ENCODE measurements at places on chromosomes 4 and X.

DNA sequence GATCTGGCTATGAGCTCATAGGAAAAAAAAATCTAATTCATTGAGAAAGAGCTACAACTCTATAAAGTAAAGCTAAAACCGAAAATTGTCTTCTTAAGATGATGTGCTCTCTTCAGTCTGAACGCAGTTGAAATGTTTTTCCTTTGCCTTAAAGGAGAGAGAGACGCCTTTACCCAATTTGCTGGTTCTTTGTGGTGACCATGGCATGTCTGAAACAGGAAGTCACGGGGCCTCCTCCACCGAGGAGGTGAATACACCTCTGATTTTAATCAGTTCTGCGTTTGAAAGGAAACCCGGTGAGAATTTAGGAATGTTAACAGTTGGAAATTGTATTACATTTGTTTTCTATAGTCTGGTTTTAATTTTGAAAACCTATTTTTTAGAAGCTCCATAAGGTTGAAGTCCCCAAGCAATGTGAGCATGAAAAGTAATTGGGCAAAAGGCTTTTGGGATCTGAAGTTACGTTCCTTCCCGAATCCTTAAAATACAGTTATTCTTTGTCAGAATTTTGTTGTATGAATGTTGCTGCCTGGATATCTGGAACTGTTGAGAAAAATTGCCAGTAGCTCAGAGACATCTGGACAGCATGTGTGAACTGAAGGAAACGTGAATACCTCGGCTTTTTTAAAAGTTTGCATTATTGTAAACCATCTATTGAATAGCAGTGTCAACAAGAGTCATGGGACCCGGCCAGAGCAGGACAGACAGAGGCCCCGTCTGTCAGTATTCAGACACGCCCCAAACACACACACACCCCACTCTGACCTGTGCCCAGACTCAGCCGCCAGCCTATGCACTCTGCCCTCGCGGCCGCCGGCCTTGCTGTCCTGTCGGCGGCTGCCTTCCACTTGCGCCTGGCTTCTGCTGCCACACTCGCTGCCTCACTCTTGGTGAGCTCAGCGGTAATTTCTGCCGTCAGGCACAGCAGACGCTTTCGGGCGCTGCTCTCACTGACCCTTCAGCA is 9.9 kb downstream of the PIGG start:
- DNase-seq, result no peak

- DNase-seq, result no peak
Measured at GRCh38 chr4:156805696-156806095, 165.9 kb downstream of the PDGFC start.

DNA sequence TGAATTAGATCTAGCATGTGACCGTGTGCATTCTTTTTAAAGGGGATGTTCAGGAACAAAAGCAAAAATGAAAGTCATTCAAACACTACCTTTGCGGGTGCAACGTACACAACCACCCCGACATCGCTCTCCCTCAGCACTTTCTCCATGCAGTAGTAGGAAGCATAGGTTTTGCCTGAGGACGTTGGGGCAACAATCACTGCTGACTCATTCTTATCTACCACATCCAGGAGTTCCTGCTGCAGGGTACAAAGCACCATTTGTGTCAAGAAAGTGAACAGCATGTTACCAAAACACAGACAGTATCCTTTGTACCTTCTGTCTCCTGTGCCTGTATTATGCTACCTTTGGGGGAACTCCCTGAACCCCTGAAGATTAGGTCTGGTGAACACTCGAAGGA is 58.6 kb downstream of the DDX60L start:
- peak; percentile 72 for DNase-seq

DNA sequence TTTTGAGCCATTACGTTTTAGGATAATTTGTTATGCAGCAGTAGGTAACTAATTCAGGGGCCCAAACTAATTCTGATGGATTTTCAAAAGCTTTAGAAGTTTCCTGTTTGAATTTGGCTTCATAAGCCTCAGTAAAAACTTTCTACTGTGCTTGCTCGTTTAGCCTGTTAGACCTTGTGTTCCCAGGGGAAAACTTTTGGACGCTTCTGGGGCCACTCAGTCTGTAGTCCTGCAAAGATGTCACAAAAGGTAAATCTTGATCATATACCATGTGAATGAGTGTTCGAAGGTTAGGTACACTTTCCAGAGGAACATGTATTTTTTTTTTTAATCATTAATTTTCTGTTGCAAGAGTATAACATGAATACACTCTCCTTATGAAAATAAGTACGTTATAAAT is 70.7 kb downstream of the SUPT20HL2 start:
- no peak for DNase-seq

GRCh38 chrX:44101281-44101680 is 128.1 kb upstream of the NDP start:
- no peak for DNase-seq

Measured in hematopoietic multipotent progenitor cell treated with erythropoietin and hydrocortisone succinate and interleukin-3 and kit ligand, for 8 days (in vitro differentiated cells).